Urinary bladder (tissue), 4 donors: ENCODE measurements at places on chromosomes 13 and 19. TPM values are rescaled to one million over a fixed set of nuclear protein-coding genes. Genes with fewer than 3 reads are reported as not detected.

DNA sequence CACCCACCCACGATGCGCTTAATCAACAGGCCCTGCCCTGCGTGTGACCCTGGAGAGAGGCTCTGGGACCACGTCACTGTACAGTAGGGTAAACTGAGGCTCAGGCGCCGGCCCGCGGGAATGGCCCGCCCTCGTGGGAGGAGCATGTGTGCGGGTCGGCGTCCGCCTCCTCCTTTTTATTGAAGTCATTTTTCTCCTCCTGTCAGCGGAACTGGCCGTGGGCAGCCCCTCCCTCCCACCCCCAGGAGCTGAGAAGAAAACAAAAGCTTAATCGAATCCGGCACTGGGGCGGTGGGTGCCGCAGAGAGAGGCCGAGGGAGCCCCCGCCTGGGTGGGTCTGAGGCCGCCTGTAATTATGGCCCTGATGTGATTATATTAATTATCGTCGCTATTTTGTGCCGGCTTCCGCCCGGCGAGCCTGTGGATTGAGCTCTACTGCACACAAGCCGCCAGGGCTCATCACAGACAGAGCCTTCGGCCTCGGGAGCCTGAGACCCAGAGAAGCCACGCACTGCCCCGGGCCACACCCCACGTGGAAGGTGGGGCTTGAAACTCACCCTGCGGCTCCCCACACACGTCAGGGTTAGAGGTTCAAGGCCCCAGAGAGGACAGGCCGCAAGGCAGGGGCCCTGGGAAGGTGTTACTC lies 7.0 kb downstream of the C2CD4C start:
- no peak for DNase-seq

DNA sequence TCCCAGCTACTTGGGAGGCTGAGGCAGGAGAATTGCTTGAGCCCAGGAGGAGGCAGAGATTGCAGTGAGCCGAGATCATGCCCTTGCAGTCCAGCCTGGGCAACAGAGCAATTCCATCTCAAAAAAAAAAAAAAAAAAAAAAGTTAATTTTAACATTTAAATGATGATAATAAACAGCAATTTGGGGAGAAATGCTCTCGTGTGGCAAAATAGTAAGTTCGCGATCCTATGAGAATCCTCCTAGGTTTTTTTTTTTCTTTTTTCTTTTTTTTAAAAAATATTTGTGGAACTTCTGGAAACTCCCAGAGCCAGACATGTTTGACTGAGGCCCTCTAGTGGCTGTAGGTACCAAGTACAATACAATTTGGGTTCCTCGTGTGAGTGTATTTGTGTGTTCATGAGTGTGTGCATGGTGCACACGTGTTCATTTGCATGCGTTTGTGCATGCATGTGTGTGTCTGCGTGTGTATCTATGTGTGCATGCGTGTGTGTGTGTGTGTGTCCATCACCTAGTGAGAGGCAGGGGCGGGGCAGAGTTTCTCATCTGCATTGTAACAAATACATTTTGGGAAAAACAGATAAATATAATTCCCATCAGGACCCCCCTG lies 31.2 kb downstream of the TMPRSS9 start:
- DNase-seq = no peak

GRCh38 chr13:50850445-50850844 lies 7.0 kb upstream of the DLEU7 start:
- no peak for DNase-seq

DNA sequence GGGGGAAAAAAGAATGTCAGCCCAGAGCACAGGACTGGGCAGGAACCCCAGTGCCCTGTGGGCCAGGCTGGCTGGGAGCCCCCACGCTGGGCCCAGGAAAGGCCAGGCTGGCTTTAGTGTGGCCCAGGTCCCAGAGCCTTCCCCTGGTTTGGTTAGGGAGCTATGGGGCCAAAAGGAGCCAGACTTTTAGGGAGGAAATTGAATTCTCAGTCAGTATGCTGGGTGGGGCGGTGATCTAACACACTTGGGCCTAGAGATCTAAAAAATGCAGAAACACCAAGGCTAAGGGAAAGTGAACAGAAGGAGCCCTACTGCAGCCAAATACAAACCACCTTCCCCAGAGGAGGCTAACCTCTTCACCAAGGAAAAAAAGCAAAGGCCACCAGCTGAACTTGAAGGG lies 137.5 kb downstream of the CRYL1 start:
- no peak for DNase-seq

GRCh38 chr13:45226024-45226423 lies 25.2 kb upstream of the KCTD4 start:
- DNase-seq = no peak

DNA sequence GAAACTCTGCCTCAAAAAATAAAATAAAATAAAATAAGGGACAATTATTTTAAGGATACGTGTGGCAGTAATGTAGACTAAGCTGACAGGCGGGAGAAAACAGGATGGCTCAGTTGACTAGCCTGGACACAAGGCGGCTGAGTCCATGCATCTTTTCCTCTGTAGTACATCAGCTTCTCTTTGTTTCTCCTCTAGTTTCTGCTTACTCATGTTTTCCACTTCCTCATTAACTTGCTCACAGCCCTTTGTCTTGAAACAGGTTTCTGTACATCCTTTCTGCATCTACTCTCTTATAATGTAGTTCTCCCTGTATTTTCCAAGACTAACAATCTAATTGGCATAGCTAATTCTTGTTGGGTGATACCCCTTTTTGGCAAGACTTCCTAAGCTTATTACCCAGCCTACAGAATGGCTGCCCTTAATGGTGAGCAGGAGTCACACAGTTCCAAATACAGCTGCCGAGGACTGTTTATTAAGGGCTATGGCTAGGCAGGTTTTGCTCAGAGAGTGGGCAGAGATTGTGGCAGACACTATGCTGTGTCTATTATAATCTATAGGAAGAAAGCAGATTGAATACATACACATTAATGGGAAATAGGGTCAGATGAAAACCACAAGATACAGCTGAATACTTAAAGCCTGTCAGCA lies 58.7 kb upstream of the KLF5 start:
- DNase-seq = no peak

- no peak for DNase-seq
These were observed 34.4 kb downstream of the VSTM1 start for GRCh38 chr19:54029301-54029700.

The BRSK1 gene
- total RNA-seq = 9.7 TPM

The WDR87 gene
- total RNA-seq = not detected

The TEX101 gene
- total RNA-seq = not detected

The CGB2 gene
- not detected for total RNA-seq
